Hematopoietic multipotent progenitor cell treated with erythropoietin and hydrocortisone succinate and interleukin-3 and kit ligand, for 8 days (in vitro differentiated cells): ENCODE measurements at places on chromosomes 1 and 21.

DNA sequence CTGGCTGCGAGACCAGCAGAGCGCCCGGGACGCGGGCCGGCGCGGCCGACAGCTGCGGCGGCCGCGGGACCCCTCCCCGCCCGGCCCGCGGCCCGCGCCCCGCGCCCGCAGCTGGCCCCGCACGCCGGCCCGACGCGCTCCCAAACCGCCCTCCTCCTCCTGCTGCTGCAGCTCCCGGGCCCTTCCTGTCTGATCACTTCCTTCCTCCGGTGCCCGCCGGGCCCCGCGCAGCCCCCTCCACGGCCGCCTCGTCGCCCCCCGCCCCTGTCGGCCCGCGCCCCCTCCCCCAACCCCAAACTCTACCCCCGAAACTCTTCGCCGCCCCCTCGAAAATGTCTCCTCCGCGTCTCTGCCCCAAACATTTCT is 594 bp downstream of the LUZP1 start:
- peak; percentile 6 for DNase-seq

DNA sequence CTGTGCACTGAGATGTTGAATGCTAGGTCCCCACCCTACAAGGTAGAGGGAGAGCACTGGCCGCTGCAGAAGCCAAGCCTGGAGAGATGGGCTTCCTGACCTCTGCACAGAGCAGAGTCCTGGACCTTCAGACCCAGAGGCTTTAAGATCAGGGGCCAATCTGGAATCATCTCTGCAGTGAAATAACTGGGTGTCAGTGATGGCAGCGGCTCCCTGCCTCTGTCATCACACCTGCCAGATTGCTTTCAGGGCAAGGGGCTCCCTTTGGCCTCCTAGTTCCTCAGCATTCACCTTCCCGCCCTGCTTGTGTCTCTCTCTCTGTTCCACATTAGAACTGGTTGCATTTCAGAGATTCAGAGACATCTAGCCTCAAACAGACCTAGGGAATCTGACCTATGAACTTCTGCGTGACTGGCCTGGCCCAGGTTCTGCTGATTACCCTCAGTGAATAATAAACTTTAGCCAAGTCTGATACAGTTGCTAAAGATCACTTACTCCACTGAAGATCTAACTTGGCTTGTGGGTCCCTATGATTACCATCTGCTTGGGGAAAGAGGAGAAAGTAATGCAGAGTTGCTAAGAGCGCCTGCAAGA is 87.8 kb downstream of the ATP1A1 start:
- no peak for DNase-seq

- peak; percentile 25 for DNase-seq
Measured at GRCh38 chr1:23436520-23437354, 12.2 kb upstream of the TCEA3 start.

- DNase-seq, result no peak
Measured at GRCh38 chr1:227894831-227895451, 52.8 kb downstream of the WNT9A start.

DNA sequence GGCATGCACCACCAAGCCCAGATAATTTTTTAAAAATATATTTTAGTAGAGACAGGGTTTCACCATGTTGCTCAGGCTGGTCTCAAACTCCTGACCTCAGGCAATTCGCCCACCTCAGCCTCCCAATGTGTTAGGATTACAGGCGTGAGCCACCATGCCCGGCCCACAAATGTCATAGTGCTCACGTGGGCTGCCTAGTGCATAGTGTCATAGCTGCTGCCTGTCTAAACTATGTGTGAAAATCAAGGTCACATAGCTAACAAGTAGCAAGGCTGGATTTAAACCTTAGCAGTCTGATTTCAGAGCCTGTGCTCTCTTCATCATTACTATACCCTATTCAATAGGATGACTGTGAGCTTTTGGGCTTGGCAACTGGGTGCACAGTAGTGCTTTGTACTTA is 10.3 kb downstream of the C1orf141 start:
- DNase-seq, result no peak

DNA sequence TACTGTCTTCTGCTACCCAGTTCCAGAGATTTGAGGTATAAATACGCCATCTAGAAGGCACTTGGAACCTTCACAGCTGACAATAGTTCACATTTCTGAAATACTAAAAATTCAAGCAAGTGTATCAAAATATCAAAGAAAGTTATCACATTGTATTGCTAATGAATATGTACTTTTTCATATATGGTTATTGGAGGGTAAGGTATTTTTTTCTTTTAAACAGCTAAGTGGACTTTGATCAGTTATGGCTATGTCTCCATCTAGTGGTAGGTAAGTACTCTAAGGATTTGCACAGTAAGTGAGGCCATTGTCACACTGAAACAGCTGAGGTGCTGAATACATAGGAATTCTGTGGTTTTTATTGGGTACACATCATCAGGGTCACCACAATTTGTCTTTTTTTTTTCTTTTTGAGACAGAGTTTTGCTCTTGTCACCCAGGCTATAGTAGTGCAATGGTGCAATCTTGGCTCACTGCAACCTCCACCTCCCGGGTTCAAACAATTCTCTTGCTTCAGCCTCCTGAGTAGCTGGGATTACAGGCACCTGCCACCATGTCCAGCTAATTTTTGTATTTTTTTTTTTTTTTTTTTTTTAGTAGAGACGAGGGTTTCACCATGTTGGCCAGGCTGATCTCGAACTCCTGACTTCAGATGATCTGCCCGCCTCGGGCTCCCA is 49.1 kb upstream of the CR2 start:
- DNase-seq, result peak; percentile 81

DNA sequence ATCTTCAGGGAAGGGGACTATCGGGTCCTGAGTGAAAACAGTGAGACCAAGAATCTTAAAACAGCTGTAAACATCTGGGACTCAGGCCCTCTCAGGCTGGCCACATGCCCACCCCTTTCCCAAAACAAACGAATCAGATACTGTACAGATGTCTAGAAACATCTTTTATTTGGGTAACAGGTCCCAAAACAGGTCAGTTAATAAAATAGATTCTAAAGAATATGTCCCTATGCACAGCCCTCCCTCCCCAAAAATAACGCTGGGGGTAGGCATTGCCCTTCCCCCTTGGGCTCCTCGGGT is 499 bp upstream of the CRTC2 start:
- DNase-seq, result no peak

- DNase-seq, result peak; percentile 24
Measured at GRCh38 chr1:65002508-65003315, 36.4 kb upstream of the JAK1 start.
